ENCODE measurements at places on chromosomes 7 and 10.

- DNase-seq, result peak; percentile 97
Observed at GRCh38 chr10:3452173-3452626, 279.6 kb upstream of the PITRM1 start.

- no peak for DNase-seq
Observed at GRCh38 chr7:107505997-107506673, 36.3 kb downstream of the GPR22 start.

GRCh38 chr7:14395860-14396259 lies 406.4 kb upstream of the ETV1 start:
- no peak for DNase-seq

GRCh38 chr7:148173369-148173768 lies 417.2 kb upstream of the C7orf33 start:
- no peak for DNase-seq

DNA sequence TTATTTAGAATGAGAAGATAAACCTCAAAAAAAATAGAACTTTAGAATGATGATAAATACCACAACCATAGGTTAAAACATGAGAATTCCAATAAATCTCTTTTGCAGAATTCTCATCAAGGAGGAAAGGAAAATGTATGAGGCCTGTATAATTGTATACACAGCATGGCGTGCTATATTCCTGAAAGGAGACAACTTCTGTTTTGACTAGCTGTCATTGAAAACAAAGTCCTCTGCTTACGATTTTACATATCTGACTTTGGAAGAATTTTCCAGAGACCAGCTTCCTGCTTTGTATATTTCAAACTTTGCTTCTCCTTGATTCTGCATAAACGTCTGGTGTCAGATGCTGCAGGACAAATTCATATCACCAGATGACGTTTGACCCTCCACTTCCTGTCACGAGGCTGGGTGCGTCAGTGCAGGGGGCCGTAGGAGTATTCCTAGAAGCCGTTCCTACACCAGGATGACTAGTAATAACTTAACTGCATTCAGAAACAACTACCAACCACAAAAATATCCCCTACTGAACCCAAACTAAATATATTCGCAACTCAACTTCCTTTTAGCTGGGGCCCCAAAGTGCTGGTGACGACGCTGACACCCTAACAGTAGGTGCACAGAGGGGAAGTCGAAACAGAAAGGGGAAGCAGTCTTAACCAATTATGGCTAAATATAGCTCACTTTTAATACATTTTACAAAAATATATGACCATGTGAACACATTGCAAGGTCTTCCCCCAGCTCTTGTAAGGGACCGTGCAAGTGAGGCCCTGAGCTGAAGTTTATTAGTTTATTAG lies 178.6 kb upstream of the INHBA start:
- DNase-seq, result peak; percentile 40

DNA sequence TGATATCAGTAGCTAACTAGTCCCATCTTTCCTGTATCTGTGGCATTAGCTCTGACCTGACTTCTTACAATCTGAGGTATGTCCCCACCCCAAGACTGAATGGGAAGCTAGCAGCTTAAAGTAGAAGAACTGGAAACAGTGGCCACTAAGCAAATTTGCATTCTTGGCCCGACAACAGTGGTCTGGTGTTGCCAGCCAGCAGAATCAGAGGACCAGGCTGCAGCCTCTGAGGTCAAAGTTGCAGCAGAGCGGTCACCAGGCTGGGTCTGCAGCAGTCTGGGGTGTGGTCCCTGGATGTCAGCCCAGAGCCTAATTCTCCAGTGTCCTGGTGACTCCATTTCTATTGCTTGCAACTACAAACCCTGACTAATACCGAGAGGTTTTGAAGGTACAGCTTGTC lies 26.3 kb downstream of the FAM107B start:
- DNase-seq, result no peak

DNA sequence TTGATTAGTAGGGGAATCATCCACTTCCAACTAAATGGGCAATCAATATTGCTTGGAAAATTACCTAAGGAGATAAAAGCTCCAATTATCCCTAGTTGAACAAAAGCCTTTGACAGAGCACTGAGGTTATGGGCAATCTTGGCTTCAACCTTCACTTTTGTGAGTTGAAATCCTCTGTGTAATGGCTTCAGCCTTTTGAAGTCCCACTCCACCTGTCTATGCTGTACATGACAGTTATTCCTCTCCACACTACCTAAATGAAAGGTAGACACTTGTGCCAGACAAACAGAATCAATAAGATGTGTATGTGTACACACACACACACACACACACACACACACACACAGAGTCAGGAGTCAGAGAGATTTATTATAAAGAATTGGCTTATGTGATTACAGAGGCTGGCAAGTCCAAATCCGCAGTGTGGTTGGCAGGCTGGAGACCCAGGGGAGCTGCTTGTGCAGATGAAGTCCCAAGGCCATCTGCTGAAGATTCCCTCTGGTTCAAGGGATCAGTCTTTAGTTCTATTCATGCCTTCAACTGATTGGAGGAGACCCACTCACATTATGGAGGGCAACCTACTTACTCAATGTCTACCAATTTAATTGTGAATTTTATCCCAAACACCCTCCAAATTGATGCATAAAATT lies 164.8 kb upstream of the CDC14C start:
- DNase-seq, result no peak

- peak; percentile 51 for DNase-seq
Observed at GRCh38 chr7:151017953-151018420, 6.3 kb downstream of the ATG9B start.

DNA sequence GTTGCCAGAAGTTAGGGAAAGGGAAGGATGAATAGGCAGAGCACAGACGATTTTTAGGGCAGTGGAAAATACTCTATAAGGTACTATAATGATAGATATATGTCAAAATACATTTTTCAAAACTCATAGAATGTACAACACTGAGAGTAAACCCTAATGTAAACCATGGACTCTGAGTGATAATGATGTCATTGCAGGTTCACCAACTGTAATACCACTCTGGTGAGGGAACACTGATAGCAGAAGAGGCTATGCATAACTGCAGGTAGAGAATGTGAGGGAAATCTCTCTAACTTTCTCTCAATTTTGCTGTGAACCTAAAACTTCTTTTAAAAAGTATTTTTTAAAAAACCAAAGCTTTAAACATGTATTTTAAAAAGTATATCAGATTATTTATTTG lies 22.1 kb downstream of the POT1 start:
- no peak for DNase-seq

GRCh38 chr7:129110258-129110981 lies 34.1 kb upstream of the TSPAN33 start:
- DNase-seq, result peak; percentile 42
